ENCODE measurements at places on chromosomes 2 and 18. TPM values are rescaled to one million over a fixed set of nuclear protein-coding genes. Genes with fewer than 3 reads are reported as not detected.

The LCT gene
- total RNA-seq = not detected

The GALNT13 gene
- 0.30 TPM for total RNA-seq

The STPG4 gene
- total RNA-seq = not detected

The TNFRSF11A gene
- total RNA-seq = 0.72 TPM

The CIB4 gene
- total RNA-seq = not detected

The INHA gene
- total RNA-seq = 3.2 TPM

The GPR39 gene
- not detected for total RNA-seq

The EHD3 gene
- 12.5 TPM for total RNA-seq

All from heart right ventricle (tissue), 16 donors.